Ascending aorta (tissue), 2 donors: ENCODE measurements at places on chromosomes 4 and X.

DNA sequence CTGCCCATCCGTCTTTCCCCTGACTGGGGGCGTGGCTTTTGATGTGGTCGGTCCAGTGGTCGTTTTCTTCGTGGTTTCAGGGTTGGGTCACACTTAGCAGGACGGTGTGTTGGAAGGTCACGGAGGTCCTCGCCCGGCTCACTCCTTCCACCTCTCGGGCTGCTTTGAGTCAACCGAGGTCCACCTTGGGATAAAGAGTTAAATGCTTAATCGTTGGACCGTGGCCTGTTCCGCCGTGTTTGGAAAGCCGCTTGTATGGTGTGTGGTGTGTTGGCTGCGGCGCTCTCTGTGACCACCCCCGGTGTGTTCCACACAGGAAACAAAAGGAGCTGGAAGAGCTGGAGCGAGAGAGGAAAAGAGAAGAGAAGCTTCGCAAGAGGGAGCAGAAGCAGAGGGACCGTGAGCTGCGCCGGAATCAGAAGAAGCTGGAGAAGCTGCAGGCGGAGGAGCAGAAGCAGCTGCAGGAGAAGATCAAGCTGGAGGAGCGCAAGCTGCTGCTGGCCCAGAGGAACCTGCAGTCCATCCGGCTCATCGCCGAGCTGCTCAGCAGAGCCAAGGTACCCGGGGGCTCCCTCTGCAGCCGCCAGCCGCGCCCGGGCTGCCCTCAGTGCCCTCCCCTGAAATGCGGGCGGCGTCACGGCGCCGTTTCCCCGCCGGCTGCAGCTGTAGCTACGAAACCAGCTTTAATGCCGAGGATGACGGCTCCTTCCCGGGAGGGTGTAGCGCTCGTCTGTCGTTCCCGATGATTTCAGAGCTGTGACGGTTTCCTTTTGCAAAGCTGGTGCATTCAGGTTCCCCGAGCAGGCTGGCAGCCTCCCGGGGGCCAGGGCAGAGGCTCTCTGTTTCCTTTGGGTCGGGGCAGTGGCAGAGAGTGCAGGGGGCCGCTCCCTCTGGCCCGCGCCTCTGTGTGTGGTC, 7.7 kb downstream of the AKAP17A start:
- DNase-seq, result no peak

- DNase-seq, result peak; percentile 51
These were observed at the start of gene MAPK10 for GRCh38 chr4:86359944-86360478. Gene MAPK10 (minus strand): TSS chr4:86360053.

- DNase-seq, result no peak
These were observed 31.1 kb downstream of the PGRMC2 start for GRCh38 chr4:128256539-128256938.

DNA sequence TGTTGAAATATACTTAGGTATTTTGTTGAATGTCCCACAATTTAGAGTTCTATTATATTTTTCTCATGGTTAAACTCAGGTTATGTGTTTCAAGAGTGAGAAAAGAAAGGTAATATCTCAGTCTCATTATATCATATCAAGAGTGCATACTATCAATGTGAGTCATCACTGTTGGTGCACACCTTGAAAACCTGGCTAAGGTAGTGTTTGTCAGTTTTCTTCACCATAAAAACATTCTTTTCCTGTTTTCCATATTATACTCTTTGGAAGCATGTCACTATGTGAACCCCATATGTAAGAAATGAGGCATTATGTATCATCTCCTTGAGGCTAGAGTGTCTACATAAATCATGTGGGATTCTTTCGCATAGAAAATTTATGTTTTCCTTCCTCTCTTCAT, 307.6 kb upstream of the CTSO start:
- no peak for DNase-seq

- DNase-seq, result peak; percentile 92
These were observed 5.4 kb downstream of the HTRA3 start for GRCh38 chr4:8274765-8275547.

GRCh38 chrX:73289039-73289438, 74.4 kb upstream of the NAP1L2 start:
- no peak for DNase-seq

GRCh38 chr4:98657531-98658286, 702 bp downstream of the TSPAN5 start:
- DNase-seq, result no peak

GRCh38 chr4:74796631-74797030, 2.3 kb upstream of the BTC start:
- DNase-seq, result no peak

DNA sequence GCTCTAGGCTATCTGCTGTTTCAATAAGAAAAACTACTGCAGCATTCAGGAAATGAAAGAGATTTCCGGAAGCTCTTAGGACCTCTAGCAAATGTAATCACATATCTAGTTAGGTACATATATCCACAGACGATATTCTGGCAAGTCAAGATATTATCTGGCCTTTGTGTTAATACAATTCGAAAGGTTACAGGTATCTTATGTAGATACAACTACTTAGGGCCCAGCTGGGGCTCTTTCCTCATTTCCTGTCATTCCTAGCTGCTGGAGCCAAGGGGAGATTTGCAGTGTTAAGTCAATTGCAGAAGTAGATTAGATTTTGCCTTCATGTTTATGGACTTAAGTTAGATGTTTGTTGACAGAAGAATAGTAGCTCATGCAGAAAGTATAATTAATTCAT, 299.5 kb downstream of the ARHGAP24 start:
- DNase-seq, result no peak

DNA sequence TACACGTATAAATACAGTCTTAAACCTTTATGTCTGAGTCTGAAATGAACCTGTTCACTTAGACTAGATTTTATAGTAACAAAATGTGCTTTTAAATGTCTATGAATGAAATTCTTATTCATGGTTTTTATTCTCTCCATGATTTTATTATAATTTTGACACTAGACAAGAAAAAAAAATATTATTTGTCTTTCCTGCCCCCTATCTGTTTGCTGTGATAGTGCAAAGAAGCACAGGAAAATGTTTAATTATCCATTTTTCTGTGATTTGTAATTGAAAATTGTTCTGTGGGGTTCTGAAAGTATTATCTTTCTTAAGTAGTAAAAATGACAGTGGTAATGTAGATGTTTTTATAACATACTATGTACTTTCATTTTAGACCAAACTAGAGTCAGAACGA, 52.0 kb downstream of the INTS6L start:
- no peak for DNase-seq

DNA sequence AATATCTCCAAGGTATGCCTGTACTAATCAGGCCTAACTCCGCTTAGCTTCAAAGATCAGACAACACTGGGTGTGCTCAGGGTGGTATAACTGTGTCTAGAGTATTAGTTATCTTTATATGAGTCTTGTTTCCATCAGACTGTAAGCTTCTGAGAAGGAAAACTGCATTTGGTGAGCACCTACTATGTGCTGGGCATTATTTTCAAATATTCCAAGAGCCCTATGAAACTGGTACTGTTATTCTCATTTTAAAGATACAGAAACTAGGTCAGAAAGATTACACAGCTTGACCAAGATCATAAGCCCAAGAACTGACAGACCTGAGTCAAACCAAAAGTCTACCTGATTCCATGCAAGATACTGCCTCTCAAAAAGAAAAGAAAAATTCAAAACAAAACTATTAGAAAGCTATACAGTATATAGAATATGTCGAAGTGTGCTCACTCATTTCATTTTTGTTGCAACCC, 44.4 kb downstream of the LRBA start:
- no peak for DNase-seq

DNA sequence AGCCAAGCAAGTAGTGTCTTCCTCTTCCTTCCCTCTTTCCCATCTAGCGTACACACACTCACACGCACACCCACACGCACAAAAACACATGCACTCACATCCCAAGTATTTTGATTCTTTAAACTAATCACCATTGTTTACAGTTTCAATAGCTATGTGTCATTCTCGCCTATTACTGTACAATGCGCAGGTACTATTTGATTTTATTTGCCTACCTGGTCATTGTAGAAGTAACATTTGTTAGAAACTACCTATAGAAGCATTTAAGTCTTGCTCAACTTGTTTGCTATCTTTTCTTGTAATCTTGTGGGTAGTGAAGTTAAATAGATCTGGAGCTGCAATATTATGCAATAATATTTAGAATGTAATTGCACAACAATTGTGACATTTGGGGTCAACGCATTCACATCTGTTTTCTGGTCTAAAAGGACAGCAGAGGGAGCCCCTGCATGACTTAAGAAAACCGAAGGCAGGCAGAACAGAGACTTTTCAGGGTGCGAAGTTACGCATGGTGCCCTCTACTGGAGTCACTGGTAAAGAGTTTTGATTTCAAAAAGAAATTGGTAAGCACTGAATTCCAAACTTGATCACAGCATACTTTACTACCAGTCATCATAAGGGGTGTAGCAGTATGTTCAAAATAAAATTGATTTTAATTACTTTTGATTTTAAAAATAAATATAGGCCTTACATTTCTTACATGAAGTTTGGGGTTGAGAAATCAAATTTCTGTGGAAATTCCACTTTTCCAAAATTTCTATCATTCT, 503.3 kb upstream of the FAM241A start:
- DNase-seq, result no peak

GRCh38 chr4:11635342-11635741, 206.6 kb upstream of the HS3ST1 start:
- DNase-seq, result no peak

- no peak for DNase-seq
These were observed 2.5 kb downstream of the GALNT7 start for GRCh38 chr4:173171098-173171497.

- no peak for DNase-seq
These were observed 24.8 kb downstream of the RTL9 start for GRCh38 chrX:110383414-110383813.

DNA sequence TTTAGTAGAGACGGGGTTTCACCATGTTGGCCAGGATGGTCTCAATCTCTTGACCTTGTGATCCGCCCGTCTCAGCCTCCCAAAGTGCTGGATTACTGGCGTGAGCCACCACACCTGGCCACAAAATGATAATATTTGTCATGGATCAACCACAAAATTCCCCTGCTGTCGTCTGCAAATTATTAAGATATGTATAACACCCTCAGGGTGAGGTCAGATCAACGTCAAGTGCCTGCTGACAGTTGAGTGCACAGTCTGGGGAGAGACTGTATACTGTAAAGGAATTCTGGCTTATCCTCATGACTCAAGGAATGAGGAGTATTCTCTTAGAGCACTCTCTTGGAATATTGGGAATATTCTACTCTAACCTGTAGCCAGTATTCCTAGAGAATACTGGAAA, 11.2 kb downstream of the EPGN start:
- DNase-seq, result no peak

DNA sequence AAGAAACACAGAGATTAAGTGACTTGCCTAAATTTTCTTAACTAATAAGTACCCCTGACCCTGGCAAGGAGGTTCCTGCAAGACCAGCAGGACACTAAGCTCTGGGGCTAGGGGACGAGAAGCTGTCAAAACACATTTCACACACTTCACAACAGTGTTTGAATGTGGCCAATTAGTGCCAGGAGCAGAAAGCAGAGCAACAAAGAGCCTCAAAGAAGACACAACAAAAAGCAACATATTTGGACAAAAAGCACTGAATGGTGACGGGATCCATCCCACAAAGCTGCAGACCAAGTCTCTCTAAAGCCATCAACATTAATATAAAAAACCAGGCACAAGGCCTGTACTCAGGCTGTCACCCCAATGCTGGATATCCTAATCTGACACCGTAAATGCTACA, 361.9 kb upstream of the RASGEF1B start:
- DNase-seq, result no peak

- no peak for DNase-seq
These were observed 79.1 kb downstream of the MID1IP1 start for GRCh38 chrX:38880296-38880854.

GRCh38 chrX:31547416-31547815, 475.6 kb upstream of the FTHL17 start:
- DNase-seq, result no peak

DNA sequence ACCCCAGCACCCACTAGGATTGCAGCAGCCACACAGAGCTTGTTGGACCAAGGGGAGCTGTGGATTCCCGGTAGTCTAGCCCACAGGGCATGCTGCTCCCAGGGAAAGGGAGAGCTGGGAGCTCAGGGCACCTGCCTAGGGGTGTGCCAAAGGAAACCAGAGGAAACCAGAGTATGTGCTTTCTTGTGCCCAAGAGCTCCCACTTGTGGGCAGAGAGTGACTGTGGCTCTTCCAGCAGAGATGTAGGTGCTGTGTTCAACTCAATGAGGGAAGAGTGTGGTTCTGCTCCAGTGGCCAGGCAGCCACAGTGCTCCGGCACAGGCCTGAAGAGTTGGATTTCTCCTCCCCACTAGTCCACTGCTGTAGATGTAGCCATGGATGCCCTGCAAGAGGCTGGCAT, 1050.0 kb upstream of the INTU start:
- no peak for DNase-seq

GRCh38 chrX:22012051-22012450, 20.1 kb upstream of the PHEX start:
- no peak for DNase-seq

GRCh38 chrX:12987900-12988594, 13.1 kb downstream of the TMSB4X start:
- no peak for DNase-seq

DNA sequence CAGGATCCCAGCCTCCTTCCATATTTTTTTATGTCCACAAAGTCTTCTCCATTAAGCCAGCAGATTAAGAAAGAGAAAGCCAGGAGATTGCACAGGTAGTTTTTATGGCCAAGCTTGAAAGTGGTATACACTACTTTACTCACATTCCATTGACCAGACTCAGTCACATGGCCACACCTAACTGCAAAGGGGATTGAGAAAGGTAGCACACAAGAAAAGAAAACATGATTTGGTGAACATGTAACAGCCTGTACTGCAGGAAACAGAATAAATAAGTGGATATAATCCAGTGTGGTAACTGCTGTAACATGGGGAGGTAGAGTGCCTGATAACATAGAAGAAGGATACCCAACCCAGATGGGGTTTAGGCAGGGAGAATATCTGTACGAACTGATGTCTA, 43.9 kb downstream of the HOPX start:
- DNase-seq, result no peak

DNA sequence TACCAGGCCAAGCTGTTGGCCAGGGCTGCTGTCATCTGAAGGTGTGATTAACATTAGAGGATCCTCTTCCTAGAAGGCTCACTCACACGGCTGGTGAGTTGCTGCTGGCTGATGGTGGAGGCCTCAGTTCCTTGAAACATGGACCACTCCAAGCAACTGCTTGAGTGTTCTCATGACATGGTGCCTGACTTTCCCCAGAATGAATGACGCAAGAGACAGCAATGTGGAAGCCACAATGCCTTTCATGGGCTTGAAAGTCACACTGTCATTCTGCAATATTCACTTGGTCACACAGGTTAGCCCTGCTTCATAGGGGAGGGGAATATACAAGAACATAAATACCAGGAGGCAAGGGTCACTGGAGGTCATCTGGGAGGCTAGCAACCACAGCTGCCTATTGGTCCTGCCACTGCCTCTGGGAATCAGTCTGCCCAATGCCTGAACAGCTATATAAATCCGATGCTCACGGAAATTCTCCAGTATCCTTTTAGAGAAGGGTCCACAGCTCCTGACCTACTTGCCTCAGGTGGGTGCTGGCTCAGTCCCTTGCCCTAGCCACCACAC, 97.1 kb upstream of the MAML3 start:
- no peak for DNase-seq

DNA sequence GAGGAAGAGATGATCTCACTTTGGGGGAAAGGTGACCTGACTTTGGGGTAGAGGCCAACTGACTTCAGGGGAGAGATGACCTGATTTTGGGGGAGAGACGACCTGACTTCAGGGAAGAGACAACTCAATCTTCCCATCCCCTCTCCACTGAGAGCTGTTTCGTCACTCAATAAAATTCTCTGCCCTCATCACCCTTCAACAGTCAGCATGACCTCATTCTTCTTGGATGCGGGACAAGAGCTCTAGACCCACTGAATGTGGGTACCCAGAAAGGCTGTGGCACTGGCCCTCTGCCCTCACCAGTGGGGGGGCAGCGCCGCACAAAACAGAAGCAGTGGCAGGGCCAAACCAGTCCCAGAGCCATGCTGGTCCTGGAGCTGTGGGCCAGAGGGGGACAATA, 34.6 kb downstream of the ATXN3L start:
- no peak for DNase-seq
